ENCODE measurements at places on chromosomes 1 and 21. TPM values are rescaled to one million over a fixed set of nuclear protein-coding genes. Genes with fewer than 3 reads are reported as not detected.

The CDK11A gene
- 22.8 TPM for total RNA-seq

The GREM2 gene
- total RNA-seq = 0.12 TPM

DNA sequence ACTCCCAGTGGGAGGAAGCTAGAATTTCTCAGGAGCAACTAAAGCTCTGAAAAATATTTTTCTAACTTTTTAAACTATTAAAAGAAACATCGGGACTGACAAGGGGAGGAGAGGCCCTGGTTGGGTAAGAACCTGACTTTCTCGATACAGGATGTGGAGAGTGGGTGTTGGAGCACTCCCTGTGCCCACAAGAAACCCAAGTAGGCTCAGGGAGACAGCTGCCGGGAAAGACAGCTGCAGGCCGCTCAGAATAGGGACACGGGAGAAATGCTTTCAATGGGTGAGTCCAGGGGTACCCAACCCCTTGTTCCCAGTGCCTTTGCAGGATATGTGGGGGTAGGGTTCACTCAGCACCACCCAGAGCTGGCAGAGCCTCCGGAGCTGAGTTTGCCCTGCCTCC lies 43.6 kb downstream of the PLEKHA6 start:
- no peak for DNase-seq

The ZZZ3 gene
- 81.9 TPM for total RNA-seq

The ANGPTL3 gene
- not detected for total RNA-seq

DNA sequence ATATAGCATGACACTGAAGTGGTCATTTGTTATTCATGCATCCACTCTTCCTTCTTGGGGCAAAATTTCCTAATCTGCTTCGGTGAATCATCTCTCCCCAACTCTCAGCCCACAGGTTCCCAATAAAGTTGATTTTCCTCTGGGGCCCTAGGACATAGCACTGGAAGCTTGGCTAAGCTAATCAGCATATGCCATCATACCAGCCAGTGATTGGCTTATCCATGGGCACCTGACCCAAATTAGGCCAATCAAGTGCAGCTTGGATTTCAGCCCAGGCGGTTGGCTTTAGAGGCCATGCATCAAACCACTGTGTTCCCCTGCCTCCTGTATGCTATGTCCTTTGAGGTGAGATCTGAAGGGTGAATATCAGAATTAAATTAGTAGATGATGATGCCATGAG lies 58.9 kb downstream of the C1orf94 start:
- DNase-seq = no peak

DNA sequence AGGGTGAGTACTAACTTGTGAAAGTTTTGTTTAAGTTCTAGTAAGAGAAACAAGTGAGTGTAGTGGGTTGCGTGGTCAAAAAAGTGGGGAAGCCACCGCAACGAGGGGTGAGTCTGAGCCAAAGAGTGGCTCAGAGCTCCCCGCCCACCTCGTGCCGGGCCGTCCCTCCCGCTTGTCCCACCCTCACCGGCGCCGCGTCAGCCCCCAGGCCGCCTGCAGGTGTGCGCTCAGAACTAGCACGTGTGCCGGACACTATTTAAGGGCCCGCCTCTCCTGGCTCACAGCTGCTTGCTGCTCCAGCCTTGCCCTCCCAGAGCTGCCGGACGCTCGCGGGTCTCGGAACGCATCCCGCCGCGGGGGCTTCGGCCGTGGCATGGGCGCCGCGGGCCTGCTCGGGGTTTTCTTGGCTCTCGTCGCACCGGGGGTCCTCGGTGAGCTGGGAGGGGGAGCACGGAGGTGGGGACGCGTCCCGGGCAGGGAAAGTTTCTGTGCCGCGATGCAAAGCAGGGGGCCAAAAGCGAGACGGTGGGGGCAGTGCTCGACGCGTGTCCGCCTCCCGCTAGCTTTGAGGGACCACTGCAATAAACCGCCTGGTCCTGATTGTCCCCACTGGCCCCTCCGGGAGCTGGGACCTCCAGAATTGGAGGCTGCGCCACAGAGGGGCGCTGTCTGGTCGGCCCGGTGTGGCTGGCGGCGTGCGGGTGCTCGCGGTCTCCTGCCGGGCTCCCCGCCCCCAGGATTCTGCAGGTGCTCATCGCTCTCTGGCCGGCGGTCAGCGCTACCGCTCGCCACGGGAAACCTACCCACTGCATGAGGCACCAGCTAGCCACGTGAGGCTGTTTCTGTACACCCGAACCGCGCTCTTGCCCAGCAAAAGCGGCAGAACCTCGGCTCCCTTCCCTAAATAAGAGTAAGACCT lies at the start of gene CR2:
Gene CR2 (plus strand): TSS at position 283 of the 919 bp plus-strand sequence. CDS start 91 bp downstream, at position 374.
- DNase-seq = peak; percentile 93

The ADAM15 gene
- 25.9 TPM for total RNA-seq

The GUCA2A gene
- total RNA-seq = not detected

The KRTAP12-2 gene
- not detected for total RNA-seq

DNA sequence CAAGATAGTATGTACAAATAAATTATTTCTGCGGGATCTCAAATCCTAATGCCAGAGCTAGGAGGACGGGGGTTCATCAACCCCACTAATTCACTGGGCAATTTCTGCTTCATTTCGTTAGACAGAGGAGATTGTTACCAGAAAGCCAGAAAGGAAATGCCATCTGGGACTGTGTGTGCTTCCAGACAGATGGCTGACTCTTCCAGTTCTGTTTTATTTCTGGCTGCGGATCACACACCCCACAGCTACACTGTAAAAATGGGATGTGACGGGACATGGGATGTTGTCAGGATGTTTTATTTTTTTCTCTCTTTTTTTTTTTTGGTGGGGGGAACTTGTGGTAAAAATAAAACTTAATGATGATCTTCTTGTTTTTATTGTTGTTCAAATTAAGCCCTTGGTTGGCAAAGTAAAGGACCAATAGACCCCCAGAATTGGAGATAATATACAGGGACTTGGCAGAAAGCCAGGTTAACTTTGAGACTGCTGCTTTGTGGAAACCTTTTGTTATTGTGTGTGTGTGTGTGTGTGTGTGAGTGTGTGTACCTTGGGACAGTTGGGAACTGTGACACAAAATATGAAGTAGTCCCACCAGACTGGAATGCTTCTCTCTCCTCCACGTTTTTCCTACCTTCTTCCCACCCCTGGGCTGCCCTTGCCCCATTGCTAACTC lies 114.5 kb downstream of the NUF2 start:
- DNase-seq = no peak

The JTB gene
- 179 TPM for total RNA-seq

DNA sequence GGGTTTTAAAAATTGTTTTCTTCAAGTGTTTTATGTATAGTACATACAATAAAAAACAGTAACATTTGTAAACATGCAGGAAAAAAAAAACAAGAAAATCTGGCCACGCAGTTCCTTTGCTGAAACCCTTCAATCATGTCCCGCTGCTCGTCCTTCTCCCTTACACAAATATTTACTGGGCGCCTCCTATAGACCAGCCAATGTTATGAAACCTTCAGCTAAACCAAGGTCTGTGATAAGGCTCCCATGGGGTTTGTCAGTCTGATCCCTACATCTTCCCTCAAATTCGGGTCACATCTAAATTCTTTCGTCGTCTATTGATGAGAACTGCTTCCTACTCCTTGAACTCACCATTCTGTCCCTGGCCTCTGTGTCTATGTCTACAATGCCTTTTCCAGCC lies 583.9 kb downstream of the SMYD3 start:
- peak; percentile 17 for DNase-seq

The S100A16 gene
- 20.4 TPM for total RNA-seq

The FCRL4 gene
- not detected for total RNA-seq

Data from GM23338 (cell line).